ENCODE measurements at places on chromosomes 11 and 22. TPM values are rescaled to one million over a fixed set of nuclear protein-coding genes. Genes with fewer than 3 reads are reported as not detected.

DNA sequence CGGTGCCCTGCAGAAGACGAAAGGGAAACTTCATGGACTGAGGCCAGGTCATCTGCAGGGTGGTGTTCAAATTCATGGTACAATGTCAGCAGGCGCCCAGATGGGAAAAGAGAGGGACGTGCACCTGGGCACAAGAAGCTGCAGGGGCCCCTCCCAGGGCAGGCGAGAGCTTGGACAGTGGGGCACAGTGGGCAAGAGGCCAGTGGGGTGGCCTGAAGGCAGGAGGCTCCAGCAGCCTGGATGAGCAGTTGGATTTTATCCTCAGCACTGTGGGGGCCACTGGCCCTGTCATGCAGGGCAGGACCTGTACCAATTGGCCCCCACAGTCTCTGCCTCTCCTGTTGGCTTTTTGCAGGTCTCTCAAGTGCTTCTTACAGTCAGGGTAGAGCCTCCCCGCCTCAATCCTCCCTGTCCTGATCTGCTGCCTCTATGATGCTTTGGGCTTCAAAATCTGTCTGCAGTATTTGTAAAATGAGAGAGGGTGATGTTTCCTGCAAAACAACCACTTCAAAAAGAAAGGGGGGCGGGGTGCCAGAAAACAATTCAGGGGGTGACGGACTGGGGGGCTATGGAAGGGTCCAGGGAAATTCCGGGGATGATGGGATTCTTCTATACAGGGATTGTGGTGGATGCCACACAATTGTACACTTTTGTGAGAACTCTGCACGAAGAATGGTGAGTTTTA lies 1.7 kb upstream of the BID start:
- no peak for DNase-seq
- no peaks in the 10 kb centered on the region for H3K27me3 ChIP-seq
- no peak overlapping the region for H3K4me3 ChIP-seq
- peaks cover 5% of the 10 kb centered on the region for H3K4me1 ChIP-seq
- no peak overlapping the region for H3K27ac ChIP-seq

DNA sequence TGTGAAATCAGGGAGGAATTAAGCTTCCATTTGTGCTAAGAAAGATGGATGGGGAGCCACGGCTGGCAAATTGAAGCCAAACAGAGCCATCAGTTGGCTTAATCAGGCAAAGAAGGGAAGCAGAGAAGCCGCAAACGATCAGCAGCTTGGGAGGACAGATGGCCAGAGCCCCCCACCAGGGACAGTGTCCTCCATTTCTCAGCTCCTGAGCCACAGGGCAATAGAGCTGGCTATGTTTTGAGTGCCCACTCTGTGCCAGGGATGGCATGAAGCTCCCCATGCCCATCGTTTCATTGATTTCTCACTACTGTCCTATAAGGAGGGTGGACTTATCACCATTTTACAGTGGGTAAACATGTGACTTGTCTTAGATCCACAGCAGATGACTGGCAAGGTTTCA lies 126.3 kb upstream of the ASPHD2 start:
- no peak for DNase-seq
- no peak overlapping the region for H3K4me3 ChIP-seq
- H3K36me3 ChIP-seq, result no peaks in the 10 kb centered on the region
- H3K4me1 ChIP-seq, result no peaks in the 10 kb centered on the region
- no peaks in the 10 kb centered on the region for H3K27me3 ChIP-seq

DNA sequence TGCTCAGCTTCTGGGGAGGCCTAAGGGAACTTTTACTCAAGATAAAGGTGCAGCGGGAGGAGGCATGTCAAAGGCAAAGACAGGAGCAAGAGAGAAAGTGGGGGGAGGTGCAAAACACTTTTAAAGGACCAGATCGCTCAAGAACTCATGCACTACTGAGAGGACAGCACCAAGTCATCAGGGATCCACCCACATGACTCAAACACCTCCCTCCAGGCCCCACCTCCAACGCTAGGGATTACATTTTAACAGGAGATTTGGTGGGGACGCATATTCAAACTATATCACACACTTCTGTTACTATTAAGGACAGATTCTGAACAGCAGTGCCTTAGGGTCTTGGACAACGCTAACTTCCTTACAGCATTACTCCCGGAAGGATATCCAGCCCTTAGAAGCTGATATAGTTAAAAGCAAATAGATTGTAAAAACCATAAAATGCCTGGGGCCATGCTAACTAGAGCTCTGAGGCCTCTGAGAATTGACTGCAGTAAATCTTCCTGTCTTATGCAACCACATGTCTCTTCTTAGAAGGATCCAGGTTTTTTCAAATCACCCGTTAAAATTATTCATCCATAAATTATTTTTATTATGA lies 16.7 kb upstream of the ZC3H12C start:
- H3K4me3 ChIP-seq, result no peak overlapping the region
- DNase-seq, result no peak
- H3K27me3 ChIP-seq, result no peaks in the 10 kb centered on the region
- H3K4me1 ChIP-seq, result peaks cover 5% of the 10 kb centered on the region
- no peaks in the 10 kb centered on the region for H3K36me3 ChIP-seq

GRCh38 chr11:63132985-63133775 lies 10.8 kb downstream of the SLC22A24 start:
- no peak for DNase-seq
- no peaks in the 10 kb centered on the region for H3K36me3 ChIP-seq
- no peaks in the 10 kb centered on the region for H3K4me1 ChIP-seq
- H3K4me3 ChIP-seq, result no peak overlapping the region

- no peak overlapping the region for H3K4me3 ChIP-seq
- no peaks in the 10 kb centered on the region for H3K36me3 ChIP-seq
- no peaks in the 10 kb centered on the region for H3K27me3 ChIP-seq
- DNase-seq, result no peak
- H3K27ac ChIP-seq, result no peak overlapping the region
Measured at GRCh38 chr11:45864041-45864440, 16.8 kb downstream of the CRY2 start.

- H3K27ac ChIP-seq, result no peak overlapping the region
- no peaks in the 10 kb centered on the region for H3K36me3 ChIP-seq
- no peak overlapping the region for H3K4me3 ChIP-seq
- H3K4me1 ChIP-seq, result no peaks in the 10 kb centered on the region
- DNase-seq, result no peak
- no peaks in the 10 kb centered on the region for H3K27me3 ChIP-seq
Measured at GRCh38 chr11:102577723-102578122, 47.2 kb upstream of the MMP7 start.

DNA sequence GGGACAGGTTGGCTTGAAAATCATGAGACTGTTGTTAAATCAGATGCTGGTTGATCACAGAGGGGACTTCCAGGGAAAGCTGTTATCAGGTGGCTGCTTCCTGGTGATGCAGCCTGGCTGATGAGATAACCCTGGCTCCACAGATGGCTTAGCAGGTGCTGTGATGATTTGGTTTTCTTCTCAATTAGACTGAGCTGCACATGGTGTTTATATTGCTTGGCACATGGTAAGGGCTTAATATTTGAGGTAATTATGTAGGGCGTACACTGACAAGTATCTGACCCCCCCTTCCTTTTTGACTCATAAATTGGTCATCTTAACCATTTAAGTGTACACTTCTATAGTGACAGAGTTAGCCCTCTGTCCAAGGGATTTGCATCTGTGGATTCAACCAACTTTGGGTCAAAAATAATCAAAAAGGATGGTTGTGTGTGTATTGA lies 7.0 kb downstream of the RPS3 start:
- H3K4me1 ChIP-seq, result no peaks in the 10 kb centered on the region
- no peak overlapping the region for H3K27ac ChIP-seq
- no peak overlapping the region for H3K4me3 ChIP-seq
- DNase-seq, result no peak

DNA sequence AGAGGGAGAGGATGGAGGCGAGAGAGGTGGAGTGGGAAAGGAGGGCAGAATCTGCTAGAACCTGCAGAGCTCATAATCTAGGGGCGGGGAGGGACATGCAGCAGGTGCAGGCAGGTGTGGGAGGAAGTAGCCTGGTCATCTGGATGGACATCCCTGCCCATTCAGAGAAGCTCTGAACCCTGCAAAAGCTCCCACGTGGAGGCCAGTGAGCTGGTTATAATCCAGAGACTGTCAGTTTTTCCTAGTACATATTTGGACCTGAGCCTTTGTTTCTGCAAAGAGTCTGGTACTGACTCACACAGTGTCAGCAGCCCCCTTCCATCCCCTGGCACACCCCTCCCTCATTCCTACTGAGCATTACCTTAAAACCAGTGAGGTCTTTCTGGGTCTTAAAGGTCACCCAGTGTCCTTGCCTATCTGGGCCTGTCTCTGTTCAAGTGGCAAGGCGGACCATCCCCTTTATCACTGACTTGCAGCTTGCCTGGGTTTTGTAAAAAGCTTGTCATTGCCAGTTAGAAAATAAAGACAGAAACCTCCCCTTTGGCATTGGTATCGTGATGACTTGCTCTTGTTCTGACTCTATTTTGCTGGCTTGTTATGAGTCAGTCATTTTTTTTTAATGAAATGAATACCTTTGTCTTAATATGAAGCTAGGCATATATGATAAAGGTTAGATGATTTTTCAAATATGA lies 26.1 kb downstream of the PTPRJ start:
- no peak for DNase-seq
- H3K27me3 ChIP-seq, result no peaks in the 10 kb centered on the region
- no peaks in the 10 kb centered on the region for H3K4me1 ChIP-seq
- no peak overlapping the region for H3K27ac ChIP-seq

GRCh38 chr11:14267861-14268635 lies 90.9 kb downstream of the RRAS2 start:
- peaks cover 2% of the 10 kb centered on the region for H3K36me3 ChIP-seq
- no peaks in the 10 kb centered on the region for H3K4me1 ChIP-seq
- H3K27ac ChIP-seq, result no peak overlapping the region
- H3K4me3 ChIP-seq, result no peak overlapping the region
- no peak for DNase-seq
- no peaks in the 10 kb centered on the region for H3K27me3 ChIP-seq

DNA sequence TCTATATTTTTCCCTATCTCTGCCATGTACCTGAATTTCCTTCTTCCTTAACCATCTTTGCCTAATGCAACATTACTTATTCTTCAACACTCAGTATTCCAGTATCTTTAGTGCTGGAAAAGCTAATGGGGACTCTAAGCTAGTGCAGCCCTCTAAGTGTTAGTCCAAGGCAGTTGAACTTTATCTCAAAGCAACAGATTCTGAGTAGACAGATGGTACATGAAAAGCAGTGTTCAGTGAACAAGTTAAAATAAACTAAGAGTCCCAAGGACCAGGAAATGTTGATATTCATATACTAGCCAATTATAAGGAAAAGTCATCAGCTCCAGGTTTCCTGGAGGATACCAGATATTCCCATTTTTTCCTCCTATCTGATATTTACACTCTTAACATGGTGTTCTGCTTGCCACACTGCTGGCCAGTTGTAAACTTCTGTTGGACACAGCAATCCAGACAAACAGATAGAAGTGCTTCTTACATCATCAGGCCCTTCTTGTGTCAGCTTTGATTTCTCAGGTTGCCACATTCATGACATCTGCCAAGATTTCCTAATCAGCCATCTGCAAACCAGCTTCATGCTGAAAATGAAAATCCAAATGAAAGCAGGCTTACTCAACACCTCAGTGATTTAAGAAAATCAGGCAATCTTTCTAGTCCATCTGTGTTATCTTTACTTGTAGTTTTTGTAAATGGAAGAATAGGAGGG lies 255.9 kb upstream of the POU2AF2 start:
- DNase-seq, result no peak
- H3K27me3 ChIP-seq, result no peaks in the 10 kb centered on the region
- H3K4me3 ChIP-seq, result no peak overlapping the region
- H3K4me1 ChIP-seq, result no peaks in the 10 kb centered on the region

GRCh38 chr11:123062892-123063825 lies 1.2 kb upstream of the HSPA8 start:
- no peaks in the 10 kb centered on the region for H3K36me3 ChIP-seq
- peaks cover 8% of the 10 kb centered on the region for H3K4me1 ChIP-seq

Gene KRTAP5-1
- polyA plus RNA-seq, result not detected

GRCh38 chr11:113121746-113122145 lies 160.5 kb downstream of the NCAM1 start:
- no peak for DNase-seq
- H3K4me3 ChIP-seq, result no peak overlapping the region
- no peaks in the 10 kb centered on the region for H3K27me3 ChIP-seq
- H3K4me1 ChIP-seq, result peaks cover 3% of the 10 kb centered on the region
- no peaks in the 10 kb centered on the region for H3K36me3 ChIP-seq
- H3K27ac ChIP-seq, result no peak overlapping the region

Gene RIMBP3C
- 0.04 TPM for polyA plus RNA-seq

DNA sequence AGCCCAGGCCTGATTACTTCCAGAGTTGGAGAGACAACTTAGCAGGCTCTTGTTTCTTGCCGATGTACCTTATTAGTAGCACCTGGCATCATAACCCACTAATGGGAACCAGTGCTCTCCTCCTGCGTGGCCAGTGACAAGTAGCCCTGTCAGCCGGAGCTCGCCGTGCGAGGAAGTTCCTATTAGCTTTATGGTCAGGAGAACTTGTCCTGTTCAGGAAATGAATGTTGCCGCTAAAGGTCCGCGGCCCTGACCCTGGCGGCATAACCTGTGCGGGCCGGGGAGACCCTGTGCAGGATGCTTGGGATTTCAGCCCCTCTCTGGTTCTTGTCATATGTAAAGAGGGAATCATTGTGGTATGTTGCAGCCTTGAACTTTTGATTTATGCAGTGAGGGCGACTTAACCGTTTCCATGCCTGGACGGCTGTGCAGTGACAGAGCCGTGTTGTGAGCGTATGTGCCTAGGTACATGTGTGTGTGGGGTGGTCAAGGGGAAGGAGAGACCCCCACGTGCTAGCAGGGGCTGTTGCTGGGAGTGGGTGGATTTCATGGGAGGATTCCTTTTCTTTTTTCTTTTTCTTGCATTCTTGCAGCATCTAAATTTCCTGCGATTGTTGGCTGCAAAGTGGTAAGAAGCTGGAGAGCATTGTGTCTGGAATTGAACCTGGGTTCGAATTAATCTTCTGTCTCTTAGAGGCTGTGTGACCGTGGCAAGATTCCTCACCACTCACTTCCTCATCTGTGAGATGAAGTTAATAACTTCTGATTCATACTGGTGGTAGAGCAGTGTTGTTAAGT lies 15.2 kb downstream of the ZBTB16 start:
- no peaks in the 10 kb centered on the region for H3K27me3 ChIP-seq
- no peak overlapping the region for H3K4me3 ChIP-seq
- no peaks in the 10 kb centered on the region for H3K36me3 ChIP-seq
- H3K4me1 ChIP-seq, result peaks cover 39% of the 10 kb centered on the region
- DNase-seq, result no peak

Gene OR51B5
- 0.47 TPM for polyA plus RNA-seq

- no peaks in the 10 kb centered on the region for H3K4me1 ChIP-seq
- DNase-seq, result no peak
- H3K4me3 ChIP-seq, result no peak overlapping the region
- no peaks in the 10 kb centered on the region for H3K27me3 ChIP-seq
- H3K27ac ChIP-seq, result no peak overlapping the region
Measured at GRCh38 chr11:41145420-41145819, 314.0 kb downstream of the LRRC4C start.

Gene WNT11
- polyA plus RNA-seq, result 1.1 TPM

Data from ovary (tissue), 10 donors.